ENCODE measurements at places on chromosomes 7 and 10. TPM values are rescaled to one million over a fixed set of nuclear protein-coding genes. Genes with fewer than 3 reads are reported as not detected.
A peak's percentile ranks its signal among the peaks of the same experiment; 100 is the strongest.

GRCh38 chr7:26944501-26945358 lies 80.3 kb upstream of the SKAP2 start:
- DNase-seq, result no peak

DNA sequence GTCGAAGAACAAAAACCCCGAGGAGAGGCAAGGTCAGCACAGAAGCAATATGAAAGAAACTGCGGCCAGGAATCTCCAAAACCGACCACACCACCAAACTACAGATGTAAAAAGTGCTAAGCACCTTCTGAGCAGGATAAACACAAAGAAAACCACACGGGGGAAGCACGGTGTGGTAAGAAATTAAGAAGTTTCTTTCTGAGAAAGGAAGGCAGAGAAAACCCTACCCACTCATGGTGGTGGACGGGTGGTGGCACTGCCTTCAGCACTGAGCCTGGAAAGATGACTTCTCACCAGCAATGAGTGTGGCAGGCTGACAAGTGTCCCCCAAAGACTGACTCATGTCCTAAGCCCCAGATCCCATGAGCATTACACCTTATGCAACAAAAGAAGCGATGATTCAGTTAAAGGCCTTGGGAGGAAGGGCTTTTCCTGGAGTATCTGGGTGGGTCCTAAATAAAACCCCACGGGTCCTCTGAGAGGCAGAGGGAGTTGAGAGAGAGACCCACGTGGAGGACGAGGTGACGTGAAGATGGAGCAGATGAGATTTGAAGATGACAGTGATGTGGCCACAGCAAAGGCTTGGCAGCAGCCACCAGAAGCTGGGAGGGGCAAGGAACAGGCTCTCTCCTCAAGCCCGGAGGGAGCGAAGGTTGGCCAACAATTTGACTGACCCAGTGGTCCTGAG lies 124.9 kb downstream of the DLG5 start:
- no peak for DNase-seq

Gene TMEM139
- 5.4 TPM for total RNA-seq

DNA sequence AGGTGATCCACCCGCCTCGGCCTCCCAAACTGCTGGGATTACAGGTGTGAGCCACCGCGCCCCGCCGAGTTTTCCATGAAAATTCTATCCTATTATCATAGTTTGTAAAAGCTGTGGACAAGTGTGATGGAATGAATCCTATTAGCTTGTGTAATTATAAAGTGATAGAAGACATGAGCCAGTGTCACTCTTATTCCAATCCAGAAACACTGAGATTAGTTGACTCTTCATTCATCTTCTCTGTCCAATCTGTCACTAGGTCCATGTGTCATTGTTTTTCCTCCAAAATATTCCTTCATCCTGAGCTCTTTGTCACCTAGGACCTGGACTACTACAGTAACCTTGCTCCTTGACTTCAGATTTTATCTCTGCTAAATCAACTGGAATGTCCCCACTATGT lies 13.5 kb downstream of the FBH1 start:
- no peak for DNase-seq

GRCh38 chr7:122123746-122124145 lies 20.3 kb downstream of the AASS start:
- no peak for DNase-seq

Gene MKI67
- total RNA-seq, result 71.3 TPM

Gene C7orf33
- total RNA-seq, result not detected

Gene CHST3
- 9.1 TPM for total RNA-seq

Gene TMEM184A
- total RNA-seq, result 0.22 TPM

DNA sequence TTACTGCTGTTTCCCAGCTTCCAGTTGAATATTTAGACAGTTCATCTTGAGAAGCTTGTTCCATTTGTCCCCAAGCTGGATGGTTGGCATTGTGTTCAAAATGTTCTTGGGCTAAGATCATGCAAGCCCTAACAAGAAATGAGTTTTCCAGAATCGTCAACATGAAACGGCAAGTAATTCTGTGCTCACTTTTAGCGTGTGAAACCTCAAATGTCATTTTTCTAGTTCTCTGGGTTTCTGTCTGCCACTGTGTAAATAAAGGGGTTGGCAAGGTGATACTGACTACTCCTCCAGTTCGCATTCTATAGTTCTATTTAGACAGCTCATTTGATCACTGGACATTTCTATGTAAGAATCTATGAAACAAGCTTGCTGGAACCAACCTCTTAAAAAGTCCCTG lies 194.0 kb downstream of the AHR start:
- no peak for DNase-seq

- no peak for DNase-seq
Observed at GRCh38 chr10:104937567-104937966, 296.5 kb downstream of the SORCS3 start.

- DNase-seq, result no peak
Observed at GRCh38 chr10:131311402-131311660, 190 bp downstream of the TCERG1L start.

DNA sequence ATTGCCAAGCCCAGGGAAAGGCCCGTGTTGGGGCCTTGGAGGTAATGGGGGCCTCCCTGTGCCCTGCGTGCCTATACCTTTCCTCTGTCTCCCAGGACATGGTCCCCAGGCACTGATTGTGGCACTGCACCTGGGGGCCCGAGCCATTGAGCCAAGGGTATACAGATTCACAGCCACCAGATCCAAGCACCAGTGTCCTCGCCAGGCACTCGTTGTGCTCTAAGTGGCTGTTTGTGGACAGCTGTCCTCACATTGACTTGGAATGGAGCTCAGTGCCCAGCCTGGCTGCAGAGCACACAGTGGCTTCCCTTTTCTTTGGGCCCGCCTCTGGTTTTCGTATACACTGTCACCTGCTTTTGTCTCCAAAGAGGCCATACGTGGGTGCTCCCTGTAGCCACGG lies 72.0 kb upstream of the BTBD16 start:
- DNase-seq, result no peak

Gene HPSE2
- total RNA-seq, result 3.4 TPM

Gene CRYGN
- not detected for total RNA-seq

GRCh38 chr10:49598164-49598856 lies 11.8 kb upstream of the SLC18A3 start:
- DNase-seq, result no peak

Gene TBC1D12
- 6.6 TPM for total RNA-seq

DNA sequence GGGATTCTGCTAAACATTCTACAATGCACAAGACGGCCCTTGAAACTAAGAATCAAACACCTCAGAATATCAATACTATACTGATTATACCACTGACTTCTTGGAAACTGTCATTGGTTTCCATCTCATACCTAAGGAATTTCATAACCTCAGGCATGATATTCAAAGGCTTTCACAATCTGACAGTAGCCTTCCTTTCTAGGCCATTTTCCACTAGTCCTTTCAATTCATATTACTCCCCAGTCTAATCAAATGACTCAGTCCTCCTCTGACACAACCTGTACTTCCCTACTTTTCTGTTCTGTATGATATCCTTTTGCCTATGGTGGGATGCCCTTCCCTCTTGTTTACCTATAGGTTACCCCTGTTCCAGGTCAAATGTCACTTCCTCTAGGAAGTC lies 48.3 kb downstream of the CSTF2T start:
- no peak for DNase-seq

DNA sequence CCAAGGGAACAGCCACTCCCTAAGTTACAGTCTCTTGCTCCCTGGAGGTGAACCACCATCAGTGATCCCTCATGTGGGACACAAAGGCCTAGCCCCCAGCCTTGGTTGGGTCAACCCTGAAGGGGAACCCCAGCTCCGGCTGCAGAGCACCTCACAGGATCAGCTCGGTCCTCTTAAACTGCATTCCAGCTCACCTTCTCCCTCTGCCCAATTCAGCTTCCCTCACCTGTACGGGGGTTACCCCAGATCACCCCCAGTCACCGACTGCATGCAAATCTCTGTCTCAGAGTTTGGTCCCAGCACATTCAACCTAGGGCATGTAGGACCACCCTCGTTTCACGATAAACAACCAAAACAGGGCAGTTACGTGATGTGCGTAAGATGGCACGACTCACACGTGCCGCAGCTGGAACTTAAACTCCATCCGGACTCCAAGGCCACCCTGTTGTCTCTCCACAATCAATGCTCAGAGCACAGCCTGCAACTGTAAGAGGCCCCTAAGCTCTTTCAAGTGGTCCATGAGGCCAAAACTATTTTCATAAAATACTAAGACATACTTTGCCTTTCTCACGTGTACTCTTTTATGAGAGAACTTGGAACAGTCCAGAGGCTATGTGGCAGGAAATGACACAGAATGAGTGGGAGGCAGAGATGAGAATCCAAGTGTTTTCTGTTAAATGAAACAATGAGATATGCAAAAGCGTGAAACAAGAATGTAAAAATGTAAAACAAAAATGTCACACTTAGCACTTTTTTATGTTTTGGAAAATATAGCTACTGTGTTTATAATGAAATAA lies 285.2 kb downstream of the PTPRN2 start:
- no peak for DNase-seq

DNA sequence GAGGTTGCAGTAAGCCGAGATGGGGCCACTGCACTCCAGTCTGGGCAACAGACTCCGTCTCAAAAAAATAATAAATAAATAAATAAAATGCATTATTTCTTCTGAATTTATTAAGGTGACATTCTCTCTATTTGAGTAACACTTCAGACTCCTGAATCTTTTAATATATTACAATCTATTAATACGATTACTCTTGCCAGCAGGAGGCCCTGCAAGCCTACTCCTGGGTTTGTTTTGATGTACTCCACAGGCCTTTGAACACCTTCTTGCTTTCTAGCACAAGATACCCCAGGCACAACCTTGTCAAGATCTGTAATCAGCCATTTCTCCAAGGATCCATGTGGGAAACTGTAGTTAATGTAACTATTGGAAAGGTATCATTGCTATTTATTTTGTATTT lies 63.5 kb downstream of the COBL start:
- no peak for DNase-seq

Gene MALSU1
- 58.1 TPM for total RNA-seq

Gene CFAP43
- 2.7 TPM for total RNA-seq

Gene SLIT1
- 0.74 TPM for total RNA-seq

Gene PHKG1
- not detected for total RNA-seq

DNA sequence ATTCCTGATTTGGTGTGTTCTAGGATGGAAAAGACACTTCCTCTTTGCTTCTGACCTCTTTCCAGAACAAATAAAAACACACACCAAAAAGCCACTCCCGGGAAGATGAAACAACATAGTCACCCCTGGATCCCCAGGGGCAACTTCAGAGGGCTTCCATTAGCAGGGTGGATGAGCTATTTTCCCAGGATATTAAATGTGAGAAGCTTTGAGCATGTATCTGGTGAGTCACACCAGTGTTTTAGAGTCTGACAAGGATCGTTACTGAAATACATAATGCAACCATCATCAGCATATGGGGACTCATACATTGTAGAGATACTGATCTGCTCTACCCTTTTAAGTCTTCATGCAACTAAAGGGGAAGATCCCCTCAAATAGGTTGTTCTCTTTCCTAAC lies 115.5 kb upstream of the ZNF438 start:
- DNase-seq, result no peak

GRCh38 chr7:79320741-79321473 lies 132.6 kb downstream of the MAGI2 start:
- DNase-seq, result no peak

- no peak for DNase-seq
Observed at GRCh38 chr10:44651834-44652233, 259.3 kb upstream of the TMEM72 start.

DNA sequence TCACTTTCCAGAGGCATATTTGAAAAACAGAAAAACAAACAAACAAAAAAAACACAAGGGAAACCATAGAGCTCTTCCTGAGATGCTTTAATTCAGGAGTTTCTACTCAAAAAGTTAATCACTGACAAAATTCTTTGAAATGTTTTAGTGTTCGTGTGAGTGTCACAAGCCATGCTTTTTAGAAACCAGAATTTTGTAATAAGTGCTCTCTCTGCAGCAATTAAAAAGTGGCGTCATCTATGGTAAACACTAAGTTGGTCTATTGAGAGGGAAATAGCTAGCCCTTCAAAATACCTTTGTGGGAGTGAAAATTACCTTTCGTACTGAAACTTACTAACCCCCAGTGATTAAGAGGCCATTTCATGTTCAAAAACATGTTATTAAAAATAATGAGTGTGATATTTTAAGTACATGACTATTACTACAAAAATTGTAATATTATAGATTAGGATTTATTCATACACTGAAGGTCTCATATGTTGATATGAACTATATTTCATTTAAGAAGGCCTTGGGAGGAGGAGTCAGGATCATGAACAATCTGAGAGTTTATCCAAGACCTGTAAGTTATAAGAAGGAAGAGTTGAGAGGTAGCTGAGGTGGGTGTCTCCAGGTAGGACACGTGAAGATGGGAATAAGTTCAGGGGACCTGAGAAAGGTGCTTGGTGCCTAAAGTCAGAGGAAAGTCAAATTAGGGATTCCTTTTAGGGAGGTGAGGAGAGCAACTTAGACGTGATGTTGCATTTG lies 94.6 kb downstream of the PPP1R9A start:
- no peak for DNase-seq

- no peak for DNase-seq
Observed at GRCh38 chr10:56585447-56586171, 224.6 kb upstream of the ZWINT start.

- no peak for DNase-seq
Observed at GRCh38 chr7:2643386-2644219, 11.8 kb downstream of the TTYH3 start.

GRCh38 chr10:19922236-19922963 lies 106.2 kb downstream of the PLXDC2 start:
- no peak for DNase-seq

Gene CLRN3
- 0.12 TPM for total RNA-seq

GRCh38 chr10:123831259-123831658 lies 60.3 kb downstream of the CPXM2 start:
- no peak for DNase-seq

GRCh38 chr7:24779283-24779655 lies 22.0 kb upstream of the GSDME start:
- no peak for DNase-seq

DNA sequence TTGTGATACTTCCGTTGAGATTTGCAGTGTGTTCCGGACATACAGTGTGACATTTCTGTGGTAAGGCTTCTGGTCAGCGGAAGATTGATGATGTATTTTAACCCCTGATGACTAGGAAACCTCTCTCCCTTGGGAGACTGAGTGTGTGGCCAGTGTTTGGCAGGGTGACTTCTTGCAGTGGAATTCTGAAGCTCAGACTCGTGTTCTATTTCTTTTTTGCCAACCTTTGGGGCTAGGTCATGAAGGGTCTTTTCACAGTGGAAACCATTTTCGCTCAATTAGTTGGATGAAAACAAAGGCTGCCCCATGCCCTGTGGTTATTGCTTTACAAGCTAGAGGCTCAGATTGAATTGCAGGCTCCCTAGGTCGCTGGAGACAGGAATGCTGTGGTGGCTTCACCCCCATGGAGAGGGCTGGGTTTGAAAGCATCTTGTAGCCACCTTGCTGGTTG lies 288.9 kb downstream of the BBS9 start:
- peak; percentile 68 for DNase-seq

Gene CARD11
- total RNA-seq, result 0.87 TPM

GRCh38 chr10:24150853-24151252 lies 58.1 kb upstream of the KIAA1217 start:
- no peak for DNase-seq

Gene HOXA6
- not detected for total RNA-seq

Gene SMKR1
- 0.53 TPM for total RNA-seq

Gene GIMAP8
- total RNA-seq, result not detected

- peak; percentile 16 for DNase-seq
Observed at GRCh38 chr10:30186371-30186875, 127.0 kb upstream of the JCAD start.
